ENCODE measurements at places on chromosomes 5 and 9.

DNA sequence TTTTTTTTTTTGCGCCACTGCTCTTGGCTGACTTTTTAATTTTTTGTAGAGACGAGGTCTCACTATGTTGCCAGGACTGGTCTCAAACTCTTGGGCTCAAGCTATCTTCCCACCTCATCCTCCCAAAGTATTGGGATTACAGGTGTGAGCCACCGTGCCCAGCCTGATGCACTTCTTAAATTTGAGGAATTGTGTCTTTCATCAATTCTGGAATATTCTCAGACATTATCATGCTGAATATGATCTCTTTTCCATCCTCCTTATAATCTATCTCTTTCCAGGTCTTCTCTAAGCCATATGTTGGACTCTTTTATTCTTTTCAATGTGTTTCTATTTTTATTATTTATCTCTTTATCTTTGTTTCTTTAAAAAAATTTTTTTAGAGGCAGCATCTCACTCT, 196.2 kb upstream of the IER5L start:
- DNase-seq, result no peak

DNA sequence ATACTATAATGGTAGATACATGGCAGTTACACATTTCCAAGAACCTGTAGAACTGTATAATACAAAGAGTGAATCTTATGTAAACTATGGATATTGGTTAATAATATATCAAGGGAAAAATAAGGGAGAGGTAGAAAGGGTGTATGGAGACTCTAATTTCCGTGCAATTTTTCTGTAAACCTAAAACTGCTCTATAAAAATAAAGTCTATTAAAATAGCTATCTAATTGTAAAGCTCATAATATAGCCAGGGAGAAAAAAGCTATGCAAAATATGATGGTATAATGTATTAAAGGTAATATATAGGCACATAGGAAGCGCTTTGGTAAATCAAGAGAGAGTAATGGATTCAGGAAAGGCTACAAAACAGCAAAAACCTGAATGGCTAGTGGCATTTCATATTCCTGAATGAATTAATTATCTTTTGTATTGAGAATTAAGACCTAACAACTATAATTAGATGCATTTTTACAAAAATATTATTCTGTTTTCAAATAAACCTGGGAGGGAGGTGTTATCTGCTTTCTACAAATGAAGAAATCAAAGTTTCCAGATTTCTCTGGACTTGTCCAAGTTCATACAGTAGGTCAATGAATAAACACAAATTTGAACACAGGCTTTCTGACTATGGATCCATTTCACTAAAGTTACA, 22.8 kb downstream of the ANXA1 start:
- no peak for DNase-seq

DNA sequence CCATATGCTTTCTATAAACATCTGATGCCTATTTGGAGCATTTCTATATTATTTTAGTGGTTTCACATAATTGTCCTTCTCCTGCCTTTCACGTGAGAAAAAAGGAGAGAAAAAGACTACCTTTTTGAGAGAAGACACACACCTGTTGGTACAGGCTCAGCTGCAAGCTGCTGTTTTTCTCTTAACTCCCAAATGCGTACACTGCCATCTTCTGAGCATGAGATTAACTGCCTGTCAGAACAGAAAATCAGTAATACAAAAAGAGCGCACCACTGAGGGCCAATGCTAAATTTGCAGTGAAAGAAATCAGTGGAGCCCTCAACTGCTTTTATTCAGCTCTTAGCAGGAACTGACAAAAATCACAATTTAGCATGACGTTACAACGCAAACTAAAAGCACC, 54.9 kb downstream of the WDR41 start:
- DNase-seq, result no peak

GRCh38 chr5:135232958-135233357, 166.1 kb downstream of the MACROH2A1 start:
- DNase-seq, result no peak

DNA sequence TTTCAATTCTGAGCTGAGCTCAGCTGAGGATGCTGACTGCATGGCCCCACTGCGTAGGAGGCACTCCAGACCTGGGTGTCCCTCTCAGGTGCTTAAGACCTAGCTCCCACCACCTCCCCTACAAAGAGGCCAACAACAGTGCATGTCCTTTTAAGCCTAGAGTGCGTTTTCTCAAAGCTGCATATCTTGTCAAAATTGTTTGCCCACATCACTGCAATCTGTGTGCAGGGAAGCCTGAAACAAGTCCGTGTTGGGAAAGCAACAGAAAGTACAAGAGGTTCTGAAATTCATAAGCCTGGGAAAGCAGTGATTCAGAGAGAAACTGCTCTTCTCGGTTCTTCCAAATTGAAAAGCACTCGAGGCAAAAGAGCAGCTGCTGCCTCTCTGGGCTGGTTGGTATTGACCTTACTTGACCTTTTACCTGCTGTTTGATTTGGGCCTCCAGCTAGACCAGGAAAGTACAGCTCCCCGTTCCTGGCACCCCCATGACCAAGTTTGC, 238.4 kb downstream of the NR2F1-AS1 start:
- no peak for DNase-seq

GRCh38 chr9:71042448-71042990, 78.9 kb downstream of the TRPM3 start:
- DNase-seq, result no peak

GRCh38 chr9:21803649-21804048, 1.2 kb downstream of the MTAP start:
- DNase-seq, result no peak

GRCh38 chr5:11069041-11069440, 308.0 kb upstream of the DAP start:
- DNase-seq, result no peak

- no peak for DNase-seq
Observed at GRCh38 chr9:122337556-122337929, 33.3 kb upstream of the PTGS1 start.

- no peak for DNase-seq
Observed at GRCh38 chr5:86008293-86008692, 609.4 kb upstream of the COX7C start.

DNA sequence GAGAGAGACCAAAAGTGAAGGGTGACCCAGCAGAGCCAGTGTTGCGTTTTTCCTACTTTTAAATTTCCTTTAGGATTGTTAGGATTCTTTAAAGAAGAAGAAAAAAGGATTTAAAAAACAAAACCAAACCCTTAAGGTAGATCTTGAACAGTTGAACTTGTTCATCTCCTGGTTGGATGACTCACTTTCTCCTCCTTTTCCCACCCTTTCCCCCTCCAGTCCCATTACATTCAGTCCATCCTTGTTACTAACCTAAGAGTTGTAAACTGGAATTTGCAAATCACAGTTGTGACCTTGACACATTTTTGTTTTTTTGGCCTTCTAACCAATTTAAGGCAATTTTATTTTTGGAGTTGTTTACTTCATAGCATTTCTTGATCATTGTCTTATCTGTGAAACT, 289.2 kb downstream of the ARHGAP26 start:
- no peak for DNase-seq

DNA sequence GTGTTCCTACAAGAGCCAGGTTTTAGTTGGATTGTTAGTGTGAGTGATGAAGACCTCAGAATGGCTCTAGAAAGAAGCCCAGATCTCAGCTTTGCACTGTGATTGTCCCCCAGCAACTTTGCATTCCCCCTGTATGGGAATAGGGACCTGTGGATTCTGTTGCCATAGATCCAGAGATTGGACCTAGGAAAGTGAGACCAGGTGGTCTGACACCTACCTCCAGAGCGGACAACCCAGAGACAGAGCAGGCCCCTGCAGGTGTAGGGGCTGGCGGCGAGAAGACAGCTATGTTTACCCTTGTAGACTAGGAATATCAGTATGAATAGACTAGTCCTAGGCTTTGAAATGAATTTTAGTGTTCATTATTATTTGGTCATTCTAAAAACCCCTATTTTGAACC, 53.6 kb downstream of the IRF1 start:
- DNase-seq, result no peak

DNA sequence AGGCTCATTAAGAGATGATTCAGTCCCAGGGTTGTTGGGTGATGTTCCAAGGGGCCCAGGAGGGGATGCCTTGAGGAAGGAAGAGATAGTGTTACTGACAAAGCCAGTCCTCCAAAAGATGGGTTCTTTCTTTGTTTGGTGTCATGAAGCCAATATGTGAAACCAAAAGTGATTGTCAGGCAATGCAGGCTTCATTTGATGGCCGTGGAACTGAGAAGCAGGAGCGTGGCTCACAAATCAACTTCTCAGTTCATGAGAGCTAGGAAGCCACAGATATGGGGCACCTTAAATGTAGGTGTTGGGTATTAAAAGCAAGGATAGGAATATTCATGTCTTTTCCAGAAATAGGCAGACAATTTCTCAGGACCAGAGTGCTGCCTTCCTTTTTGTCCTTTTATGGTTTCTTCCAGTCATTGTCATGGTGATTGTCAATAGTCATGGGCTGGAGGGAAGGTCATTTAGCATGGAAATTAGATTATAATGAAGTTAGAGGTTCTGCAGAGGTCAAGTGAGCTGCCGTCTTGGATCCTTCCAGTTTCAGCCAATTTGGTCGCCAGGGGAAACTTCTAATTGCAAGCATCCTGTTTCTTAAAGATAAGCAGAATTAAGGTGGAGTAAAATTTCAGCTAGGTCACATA, 393.0 kb downstream of the NTRK2 start:
- no peak for DNase-seq

DNA sequence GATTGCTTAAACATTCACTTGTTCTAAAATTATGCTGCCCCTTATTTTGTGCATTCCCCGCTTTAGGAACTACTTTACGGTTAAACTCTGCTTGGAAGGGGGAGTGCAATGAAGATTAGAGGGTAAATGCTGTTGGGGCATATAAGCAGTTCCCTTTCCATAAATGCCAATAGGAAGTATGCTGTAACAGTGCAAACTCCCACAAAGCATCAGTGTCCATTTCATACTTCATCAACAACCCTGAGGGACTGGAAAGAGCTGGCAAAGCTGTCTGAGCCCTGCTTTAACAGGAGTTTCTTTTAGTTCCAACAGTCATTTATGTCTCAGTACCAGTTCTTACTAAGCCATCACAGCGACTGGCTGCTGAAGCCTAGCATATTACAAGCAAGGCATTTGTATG, 1.8 kb downstream of the ACTL7A start:
- DNase-seq, result no peak

DNA sequence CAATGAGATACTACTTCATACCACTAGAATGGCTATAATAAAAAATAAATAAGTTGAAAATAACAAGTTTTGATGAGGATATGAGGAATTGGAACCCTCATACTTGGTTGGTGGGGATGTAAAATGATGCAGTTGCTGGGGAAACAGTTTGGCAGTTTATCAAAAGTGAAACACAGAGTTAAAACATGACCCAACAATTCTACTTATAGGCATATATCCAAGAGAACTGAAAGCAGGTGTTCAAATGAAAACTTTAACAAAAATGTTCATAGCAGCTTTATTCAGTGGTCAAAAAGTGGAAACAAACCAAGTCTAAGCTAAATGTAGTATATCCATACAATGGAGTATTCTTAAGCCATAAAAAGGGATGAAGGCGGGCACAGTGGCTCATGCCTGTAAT, 13.1 kb upstream of the LHFPL2 start:
- DNase-seq, result no peak

DNA sequence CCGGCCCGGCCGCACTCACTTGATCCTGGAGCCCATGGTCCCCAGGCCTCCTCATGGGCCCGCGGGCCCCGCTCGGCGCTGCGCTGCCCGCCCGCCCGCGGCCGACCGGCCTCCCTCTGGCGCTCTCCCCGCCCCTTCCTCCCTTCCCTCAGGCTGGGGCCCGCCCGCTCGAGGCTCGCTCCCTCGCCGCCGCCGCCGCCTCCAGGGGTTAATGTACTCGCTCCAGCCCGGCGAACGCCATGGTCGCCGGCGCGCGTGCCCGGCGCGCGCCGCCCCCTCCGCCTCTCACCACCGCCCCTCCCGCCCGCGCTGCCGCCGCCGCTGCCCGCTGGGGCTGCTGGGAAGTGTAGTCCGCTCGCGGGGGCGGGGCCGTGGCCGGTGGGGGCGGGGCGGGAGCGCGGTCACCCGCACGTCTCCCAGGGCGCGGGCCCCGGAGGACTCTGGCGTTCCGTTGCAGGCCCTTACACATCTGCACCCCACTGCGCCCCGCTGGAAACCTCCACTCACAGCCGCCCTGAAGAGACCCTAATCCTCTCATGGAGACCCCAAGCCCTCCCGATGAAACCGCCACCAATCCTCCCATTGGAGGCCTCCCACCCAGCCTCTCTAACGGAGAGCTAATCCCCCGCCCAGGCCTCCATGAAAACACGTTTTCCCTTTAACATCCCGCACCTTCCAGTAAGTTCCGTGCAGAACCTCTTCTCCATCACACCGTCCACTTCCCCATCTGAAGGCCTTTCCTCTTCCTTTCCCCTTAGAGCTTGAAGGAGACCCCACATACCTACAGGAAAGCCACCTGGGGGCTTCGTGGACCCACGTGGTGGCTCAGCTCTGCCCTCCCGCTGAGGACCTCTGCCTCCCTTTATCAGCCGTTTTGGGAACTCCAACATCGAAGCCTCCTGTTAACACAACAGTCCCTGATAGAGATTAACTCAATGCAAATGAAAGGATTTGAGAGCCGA, at the start of gene DENND1A:
Gene DENND1A, minus strand, starts transcription at position 257 of the 962 bp plus-strand sequence. Its CDS starts 221 bp downstream, at position 36.
- peak; percentile 98 for DNase-seq

DNA sequence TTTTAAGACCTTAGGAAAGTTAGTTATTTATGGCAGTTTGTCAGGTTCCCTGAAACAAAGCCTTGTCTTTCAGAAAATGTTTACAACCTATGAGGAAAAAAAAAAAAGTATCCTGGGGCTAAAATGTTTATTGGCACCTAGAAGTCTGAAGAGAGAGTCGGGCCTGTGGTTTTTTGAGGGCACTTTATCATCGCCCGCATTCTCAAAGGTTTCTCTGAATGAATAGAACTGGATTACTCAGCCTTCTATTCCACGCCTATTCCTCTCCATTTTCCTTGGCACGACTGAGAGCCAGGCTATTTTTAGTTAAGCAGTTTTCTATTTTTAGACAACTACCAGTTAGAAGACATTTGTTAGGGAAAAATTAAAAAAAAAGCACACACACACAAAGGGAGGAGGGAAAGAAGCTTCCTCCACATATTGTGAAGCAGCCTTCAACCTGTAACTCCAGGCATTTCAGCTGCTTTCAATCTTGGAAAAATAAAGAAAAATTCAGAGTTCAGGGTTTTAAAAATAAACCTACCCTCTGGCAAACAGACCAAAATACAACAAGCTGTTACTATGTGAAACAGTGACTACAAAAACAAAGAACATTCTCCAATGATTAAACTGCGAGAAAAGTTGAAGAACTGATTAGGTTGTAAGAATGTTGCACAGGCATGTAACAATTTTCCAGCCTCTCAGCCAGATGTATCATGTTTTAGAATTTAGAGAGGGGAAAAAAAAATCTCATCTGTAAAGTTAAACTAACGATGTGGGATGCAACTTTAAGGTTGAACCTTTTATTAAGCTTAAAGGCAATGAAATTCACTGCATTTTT, 97.0 kb downstream of the MEF2C start:
- no peak for DNase-seq

GRCh38 chr9:14731294-14731981, 8.9 kb upstream of the CER1 start:
- no peak for DNase-seq

Data from posterior cingulate gyrus (tissue), 11 donors.